CD4-positive, alpha-beta T cell treated with Interleukin-17A for 4 hours (primary cell): ENCODE measurements at places on chromosomes 1 and 21.

GRCh38 chr1:186984959-186985358 lies 156.2 kb downstream of the PLA2G4A start:
- no peak for DNase-seq

DNA sequence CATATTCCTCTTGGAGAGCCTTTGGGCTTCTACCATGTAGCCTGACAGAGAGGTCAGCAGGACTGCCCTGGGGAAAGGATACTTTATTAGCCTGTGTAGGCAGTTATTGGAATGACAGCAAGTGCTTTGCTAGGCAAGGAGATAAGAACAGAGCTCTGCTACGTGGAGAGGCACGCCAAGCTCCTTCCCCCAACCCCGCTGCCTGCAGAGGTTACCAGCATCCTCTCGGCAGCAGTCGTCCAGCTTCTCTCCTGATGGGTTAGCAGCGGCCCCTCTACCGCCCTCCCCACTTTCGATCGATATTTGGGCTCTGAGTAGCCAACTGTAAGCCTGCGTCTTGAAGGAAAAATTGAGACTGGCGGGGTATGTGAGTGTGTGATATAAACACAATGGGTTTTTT lies 122.3 kb downstream of the DHRS3 start:
- no peak for DNase-seq

DNA sequence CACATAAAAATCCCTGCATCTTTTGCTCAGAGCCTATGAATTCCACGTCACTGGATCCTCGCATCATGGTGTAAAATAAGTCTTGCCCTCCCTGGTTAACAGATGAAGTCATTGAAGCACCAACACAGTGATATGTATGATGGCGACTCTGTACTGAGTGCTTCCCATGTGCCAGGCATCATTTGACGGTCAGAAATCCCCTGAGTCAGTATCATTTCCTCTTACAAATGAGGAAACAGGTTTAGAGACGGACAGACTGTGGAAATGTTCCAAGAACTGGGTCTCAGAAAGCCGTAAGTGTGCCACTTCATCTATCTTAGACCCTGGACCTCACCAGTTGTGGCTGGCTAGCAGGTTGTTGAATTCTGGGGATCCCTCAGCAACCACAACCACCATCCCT lies 5.1 kb upstream of the OLFML2B start:
- no peak for DNase-seq

DNA sequence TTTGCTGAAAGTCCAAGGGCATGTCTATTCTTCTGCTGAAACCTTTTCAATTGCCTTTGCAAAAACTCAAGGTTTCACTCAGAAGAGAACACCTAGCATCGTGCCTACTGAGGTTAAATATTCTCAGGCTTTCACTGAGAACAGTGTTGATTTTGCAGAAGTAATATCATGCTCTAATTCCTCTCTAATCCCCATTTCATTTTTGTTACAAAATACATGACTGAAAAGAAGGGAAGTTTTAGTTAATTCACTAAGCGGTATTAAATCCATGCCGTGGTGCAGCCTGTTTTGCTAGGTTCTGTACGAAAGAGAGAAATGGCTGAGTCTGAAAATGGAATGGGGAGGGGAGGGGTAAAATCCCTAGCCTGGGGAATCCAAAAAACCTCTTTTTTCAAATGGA lies 163.2 kb upstream of the CAMK1G start:
- DNase-seq = no peak

DNA sequence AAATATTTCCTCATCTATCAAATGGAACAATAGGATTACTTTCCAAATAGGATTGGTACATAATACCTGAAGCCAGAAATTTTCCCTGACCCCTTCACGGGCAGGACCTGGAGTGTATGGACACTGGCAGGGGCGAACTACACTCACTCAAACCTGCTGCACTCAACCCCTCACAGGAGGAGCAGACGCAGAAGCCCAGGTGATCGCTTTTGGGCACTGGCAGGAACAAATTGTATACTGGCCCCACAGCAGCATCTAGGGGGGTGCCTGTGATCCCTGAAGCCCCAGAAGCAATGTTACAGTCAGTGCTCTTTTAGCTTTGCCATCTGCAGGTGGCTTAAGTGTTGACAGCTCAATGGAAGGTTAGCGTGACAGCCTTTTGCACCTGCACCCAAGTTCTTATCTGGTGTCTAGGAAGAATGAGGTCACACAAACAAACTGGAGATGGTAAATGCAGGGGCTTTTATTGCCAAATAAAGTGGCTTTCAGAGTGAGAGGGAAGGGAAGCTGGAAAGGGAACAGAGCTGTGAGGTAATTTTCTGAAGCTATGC lies 199.2 kb upstream of the NEGR1 start:
- no peak for DNase-seq

GRCh38 chr1:211932231-211932932 lies 101.8 kb upstream of the LPGAT1 start:
- no peak for DNase-seq

DNA sequence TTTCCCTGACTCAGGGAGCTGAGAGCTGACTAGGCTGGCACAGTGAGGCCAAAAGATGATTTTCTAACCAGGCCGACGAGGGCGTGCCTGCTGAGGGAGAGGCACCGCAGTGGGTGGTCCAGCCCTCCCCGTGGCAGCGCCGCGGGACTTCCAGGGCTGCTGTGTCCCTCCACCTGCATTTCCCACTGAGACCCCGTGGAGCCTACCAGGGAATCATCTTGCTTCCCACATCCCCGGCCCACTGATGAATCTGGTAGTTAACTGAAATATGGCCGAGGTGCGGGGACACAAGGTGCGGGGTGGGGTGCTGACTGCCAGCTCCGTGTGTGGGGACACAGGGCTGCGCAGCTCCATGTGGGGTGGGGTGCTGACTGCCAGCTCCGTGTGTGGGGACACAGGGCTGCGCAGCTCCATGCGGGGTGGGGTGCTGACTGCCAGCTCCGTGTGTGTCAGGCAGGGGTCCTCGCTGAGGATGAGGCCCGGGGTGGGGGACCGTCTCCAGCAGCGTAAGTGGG lies 10.4 kb downstream of the WRAP73 start:
- DNase-seq = no peak
